ENCODE measurements at places on chromosomes 5 and 9.

GRCh38 chr5:132417889-132418485 lies 48.5 kb downstream of the SLC22A5 start:
- no peak for DNase-seq

DNA sequence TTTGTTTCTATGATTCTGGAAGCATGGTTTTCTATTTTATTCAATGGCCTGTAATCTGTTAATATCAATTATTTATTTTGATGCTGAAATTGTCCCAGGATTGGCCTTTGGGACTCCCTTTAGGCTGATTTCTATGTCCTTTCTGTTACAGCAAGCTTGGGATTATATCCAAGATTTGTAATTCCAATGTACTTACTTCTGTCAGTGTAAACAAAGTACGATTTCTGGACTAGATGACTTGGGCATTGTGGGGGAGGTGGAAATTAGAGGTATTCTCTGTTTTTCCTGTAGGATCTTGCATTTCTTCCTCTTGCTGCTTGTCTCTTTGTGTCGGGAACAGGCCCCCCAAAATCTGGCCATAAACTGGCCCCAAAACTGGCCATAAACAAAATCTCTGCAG lies 3.7 kb downstream of the PCDHGA12 start:
- DNase-seq = no peak

DNA sequence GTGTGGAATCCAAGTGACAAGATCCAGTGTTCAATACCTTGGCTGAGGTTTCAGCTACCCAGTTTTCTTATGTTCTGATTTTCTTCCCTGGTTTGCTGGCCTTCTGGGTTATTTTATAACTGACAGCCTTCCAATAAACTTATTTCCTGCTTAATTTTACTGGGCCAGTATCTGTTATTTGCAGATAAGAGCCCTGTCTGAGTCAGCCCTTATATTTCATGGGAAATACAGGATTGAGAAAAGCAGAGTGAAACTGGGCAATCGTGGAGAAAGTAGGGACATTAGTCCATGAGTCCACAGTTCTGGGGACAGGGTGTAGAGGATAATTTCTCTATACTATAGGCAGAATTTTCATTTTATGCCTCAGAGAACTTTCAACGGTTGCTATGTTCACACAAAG lies 32.3 kb downstream of the TMEM167A start:
- DNase-seq = no peak

DNA sequence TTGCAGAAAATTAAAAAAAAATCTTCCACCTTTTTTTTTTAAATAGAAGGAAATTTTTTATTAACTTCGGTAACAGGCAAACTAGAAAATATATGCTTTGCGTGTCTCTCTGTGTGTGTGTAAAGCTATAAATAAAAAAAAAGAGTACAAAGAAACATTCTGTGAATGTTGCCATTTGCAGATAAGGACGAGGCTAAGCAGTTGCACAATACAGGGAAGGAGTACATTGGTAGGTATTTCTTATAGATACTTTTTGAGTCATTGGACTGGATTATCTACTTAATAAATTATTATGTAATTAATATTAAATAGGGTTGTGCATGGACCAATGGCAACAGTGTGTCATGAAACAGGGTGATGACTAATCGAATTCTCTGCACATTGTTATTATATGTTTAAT lies 102.4 kb downstream of the CAMK4 start:
- no peak for DNase-seq

DNA sequence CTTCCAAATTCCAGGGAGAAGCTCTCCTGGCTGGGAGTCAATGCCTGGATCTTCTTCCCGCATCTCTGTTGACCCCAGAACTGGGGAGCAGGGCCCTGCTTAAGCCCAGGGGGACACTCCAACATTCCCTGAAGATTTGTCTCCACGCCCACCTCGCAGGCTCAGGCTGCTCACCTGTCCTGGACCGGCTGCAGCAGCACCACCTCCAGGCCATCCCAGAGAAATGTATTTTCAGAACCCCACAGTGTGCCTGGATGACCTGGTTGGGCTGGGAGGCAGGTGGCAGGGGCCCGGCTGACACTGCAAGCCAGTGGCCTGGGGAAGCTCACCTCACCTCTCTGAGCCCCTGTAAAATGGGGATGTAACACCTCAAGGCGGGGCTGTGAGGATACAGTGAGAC lies 27.1 kb upstream of the ZBTB43 start:
- no peak for DNase-seq

GRCh38 chr5:105740242-105740641 lies 1930.5 kb downstream of the EFNA5 start:
- no peak for DNase-seq

DNA sequence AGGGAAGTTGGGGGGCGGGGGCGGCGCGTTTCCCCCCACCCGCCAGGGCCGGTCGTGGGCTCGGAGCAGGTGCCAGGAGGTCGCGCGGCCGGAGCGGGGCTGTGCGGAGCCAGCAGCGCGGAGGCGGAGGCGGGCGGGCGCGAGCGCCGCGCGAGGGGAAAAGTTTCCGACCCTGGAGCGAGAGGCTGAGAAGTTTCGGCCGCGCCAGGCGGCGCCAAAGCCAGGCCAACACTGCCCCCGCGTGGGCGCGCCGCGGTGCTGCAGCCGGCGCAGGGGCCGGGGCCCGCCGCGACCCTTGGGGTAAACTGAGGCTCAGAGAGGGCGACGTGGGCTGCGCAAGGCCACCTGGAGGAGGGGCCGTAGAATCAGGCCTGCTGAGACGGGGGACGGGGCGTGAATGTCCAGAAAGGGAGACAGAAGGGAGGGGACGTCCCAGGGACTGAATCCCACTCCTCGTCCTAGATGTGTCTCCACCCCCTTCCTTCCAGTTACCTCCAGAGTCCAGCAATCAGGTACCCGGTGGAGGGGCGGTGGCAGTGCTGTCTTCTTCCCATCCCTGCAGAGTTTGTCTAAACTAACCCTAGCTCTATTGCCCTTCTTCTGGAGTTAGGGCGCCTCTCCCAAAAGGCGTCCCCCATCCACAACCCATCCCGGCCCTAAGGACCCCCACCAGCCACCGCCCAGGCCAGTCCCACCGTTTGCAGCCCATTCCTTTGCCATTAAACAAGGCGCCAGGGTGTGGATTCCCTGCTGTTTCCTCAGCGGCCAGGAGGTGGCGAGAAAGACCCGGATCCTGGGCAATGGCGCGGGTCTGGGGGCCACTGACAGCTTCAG lies 10.2 kb downstream of the C9orf50 start:
- peak; percentile 76 for DNase-seq

- DNase-seq = no peak
Observed at GRCh38 chr5:6096101-6096500, 282.2 kb downstream of the MED10 start.

- no peak for DNase-seq
Observed at GRCh38 chr5:142931896-142932686, 161.9 kb downstream of the ARHGAP26 start.

- DNase-seq = no peak
Observed at GRCh38 chr9:91212596-91213243, 149.0 kb downstream of the AUH start.

DNA sequence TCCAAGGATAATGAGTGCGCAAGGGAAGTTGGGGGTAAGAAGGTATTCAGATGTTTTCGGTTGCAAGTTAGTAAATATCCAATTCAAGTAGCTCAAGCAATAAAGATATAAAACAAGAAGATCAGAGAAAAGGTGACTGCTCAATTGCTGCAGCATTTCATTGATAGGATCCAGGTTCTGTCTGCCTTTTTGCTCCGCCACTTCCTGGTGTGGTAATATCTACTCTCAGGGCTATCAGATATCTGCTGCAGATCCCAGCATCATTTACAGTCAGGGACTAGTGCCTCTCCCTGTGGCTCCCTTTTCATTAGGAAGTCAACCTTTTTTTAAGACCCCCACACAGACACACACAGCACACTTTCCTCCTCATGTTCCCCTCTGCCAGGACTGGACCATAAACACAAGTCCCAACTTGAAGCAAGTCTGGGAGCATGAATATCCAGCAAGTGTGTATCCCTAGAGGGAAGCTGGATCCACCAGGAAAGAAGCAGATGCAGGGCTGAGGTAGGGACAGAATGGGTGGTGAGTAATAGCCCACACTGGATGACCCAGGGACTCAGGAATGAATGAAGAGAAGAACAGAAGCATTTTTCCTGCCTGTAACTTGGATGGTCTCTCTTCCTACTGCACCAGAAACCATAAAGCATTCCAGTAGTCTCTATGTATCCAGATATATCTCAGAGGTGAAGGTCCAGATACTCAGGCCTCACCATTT lies 53.7 kb downstream of the ZNF622 start:
- no peak for DNase-seq

- DNase-seq = no peak
Observed at GRCh38 chr5:35041261-35041660, 6.5 kb downstream of the AGXT2 start.

- peak; percentile 33 for DNase-seq
Observed at GRCh38 chr5:147576646-147577535, 67.0 kb upstream of the DPYSL3 start.

DNA sequence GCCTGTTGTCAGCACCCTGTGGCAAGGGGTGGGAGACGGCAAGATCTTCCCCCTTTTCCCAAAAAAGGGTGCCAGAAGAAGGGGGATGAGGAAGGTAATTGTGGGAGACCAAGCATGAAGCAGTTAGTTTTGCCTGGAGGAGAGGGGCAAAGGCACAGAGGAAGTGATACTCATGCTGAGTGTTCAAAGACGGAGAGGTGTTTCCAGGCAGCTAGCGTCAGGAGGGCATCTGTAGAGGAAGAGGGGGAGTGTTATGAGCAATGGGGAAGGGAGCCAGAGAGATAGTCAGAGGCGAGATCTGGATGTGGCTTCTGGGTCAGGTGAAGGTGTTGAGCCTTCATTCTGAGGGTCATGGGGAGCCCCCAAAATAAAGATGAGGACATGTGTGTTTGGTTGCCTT lies 26.9 kb upstream of the ADAM19 start:
- no peak for DNase-seq

DNA sequence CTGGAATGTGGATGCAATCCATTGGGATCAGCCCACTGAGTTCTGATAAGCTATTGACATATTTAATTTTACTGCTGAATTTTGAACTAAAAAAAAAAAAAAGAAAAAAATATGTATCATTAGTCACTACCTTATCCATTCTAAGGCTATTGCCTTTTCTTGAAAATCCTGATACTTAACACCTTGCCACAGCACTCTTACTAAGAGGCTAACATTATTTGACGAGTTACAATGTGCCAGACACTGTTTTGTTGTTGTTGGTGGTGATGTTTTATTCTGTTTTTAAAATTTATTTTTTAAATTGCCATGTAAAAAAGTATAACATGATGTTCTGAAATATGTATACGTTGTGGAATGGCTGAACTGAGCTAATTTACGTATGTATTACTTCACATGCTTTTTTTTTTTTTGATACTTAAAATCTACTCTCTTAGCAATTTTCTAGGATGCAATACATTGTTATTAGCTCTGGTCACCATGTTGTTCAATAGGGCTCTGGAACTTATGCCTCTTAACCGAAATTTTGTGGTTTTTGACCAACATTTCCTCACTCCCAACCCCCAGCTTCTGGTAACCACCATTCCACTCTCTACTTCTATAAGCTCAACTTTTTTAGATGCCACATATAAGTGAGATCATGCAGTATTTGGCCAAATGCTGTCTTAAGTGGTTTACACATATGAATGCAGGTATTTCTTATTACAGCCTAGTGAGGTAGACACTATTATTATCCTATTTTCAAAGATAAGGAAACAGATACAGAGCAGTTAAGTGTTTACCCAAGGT lies 134.8 kb upstream of the PCA3 start:
- DNase-seq = no peak

DNA sequence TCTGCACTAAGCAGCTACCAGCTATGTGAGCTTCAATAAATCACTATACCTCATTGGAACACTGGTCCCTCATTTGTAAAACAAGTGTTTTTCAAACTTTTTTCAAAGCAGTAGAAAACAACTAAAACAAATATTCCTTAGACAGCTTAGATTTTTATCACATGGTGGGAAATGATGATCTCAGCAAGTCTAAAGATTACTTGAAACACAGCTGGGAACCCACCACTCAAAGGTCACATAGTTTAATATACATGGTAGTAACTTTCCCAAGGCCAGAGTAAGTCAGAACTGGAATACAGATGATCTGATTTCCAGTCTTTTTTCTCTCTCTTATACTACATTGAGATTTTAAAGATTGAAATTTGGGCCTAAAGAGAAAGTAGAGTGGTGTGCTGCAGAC lies 850 bp upstream of the C6 start:
- no peak for DNase-seq

GRCh38 chr5:1763548-1763911 lies 36.1 kb downstream of the MRPL36 start:
- peak; percentile 64 for DNase-seq

GRCh38 chr9:124005029-124005771 lies 6.4 kb upstream of the LHX2 start:
- DNase-seq = no peak

DNA sequence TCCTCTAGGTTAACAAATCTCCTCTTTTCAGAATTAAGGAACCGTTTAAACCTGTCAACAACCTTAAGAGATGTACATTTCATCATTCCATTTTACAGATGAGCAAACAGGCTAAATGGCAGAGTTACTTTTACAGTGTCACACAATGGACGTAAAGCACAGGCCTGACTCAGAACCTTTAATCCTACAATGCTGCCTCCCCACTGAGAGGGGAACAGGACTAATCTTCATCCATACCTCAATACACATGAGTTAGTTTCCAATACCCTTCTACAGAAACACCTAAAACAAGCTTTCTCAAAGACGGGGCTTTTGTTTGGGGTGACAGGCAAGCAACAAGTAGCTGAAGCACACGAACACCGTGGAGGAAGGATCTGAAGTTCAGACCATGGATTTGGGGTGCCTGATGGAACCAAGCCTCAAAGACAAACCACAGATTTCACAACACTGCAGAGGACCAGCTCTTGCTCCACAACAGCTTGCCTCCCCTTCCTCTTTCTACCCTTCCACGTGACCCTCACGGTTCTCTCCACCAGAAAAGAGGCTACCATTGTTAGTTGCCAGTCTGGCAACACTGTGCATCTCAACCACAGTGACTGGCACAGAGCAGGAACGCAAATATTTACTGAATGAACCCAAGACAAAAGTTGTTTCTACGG lies 1.8 kb downstream of the RNF130 start:
- DNase-seq = no peak

GRCh38 chr5:9861666-9862256 lies 231.6 kb upstream of the TAS2R1 start:
- DNase-seq = no peak

DNA sequence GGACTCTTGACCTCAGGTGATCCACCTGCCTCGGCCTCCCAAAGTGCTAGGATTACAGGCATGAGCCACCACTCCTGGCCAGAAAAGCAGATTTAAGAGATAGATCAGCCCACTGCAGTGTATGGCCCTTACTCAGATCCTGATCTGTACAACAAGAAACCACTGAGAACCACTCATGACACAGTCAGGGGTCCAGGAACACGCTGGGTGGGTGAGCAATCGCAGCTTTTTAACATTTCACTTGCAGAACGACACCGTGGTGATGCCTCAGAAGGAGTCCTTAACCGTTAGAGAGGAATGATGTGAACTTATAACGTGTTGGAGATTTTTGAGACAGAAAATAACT lies 45.3 kb upstream of the NSMF start:
- DNase-seq = no peak

Data from myocyte (in vitro differentiated cells).